NCI-H1105 (cell line): ENCODE measurements at places on chromosomes 16 and 17.

- DNase-seq: no peak
Measured at GRCh38 chr16:66510298-66510697, 39.6 kb downstream of the TK2 start.

- DNase-seq: no peak
Measured at GRCh38 chr16:49855822-49856671, at the start of gene ZNF423. Gene ZNF423, minus strand, starts transcription at chr16:49856112. Its CDS starts 338 bp downstream, at chr16:49855774.

DNA sequence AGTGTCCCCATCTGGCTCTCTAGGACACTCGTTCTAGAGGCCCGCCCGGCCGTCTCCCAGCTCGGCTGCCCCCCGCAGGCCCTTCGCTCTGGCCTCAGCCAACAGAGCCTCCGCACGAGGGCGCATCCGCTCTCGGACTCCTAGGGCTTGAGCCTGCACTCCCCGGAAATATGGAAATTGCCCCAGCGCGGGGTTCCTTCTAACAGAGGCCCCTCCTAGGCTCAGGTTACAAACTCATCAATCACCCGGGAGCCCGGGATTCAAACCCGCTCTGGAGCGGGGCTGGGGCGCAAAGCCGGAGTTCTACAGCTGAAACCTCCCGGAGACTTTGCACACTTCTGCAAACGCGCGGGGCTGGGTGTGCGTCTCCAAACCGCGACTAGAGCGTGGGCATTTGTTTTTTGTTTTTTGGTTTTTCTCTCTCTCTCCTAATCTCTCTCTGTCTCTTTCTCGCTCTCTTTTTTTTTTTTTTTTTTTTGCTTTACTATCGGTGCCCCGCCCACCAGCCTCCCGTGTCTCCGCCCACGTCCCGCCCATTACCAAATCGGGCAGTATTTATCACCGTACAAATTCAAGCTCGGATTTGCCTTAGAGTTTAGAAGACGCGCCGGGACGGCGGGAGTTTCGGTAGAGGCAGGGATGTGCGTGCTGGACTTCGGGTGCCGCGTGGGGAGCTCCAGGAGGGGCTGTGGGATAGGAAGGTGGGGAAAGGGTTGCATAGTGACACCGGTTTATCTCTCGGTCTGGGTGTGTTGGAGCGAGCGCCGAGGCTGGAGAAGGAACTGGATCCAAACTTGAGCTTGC lies 2.4 kb upstream of the FOXL1 start:
- DNase-seq: peak; percentile 77

DNA sequence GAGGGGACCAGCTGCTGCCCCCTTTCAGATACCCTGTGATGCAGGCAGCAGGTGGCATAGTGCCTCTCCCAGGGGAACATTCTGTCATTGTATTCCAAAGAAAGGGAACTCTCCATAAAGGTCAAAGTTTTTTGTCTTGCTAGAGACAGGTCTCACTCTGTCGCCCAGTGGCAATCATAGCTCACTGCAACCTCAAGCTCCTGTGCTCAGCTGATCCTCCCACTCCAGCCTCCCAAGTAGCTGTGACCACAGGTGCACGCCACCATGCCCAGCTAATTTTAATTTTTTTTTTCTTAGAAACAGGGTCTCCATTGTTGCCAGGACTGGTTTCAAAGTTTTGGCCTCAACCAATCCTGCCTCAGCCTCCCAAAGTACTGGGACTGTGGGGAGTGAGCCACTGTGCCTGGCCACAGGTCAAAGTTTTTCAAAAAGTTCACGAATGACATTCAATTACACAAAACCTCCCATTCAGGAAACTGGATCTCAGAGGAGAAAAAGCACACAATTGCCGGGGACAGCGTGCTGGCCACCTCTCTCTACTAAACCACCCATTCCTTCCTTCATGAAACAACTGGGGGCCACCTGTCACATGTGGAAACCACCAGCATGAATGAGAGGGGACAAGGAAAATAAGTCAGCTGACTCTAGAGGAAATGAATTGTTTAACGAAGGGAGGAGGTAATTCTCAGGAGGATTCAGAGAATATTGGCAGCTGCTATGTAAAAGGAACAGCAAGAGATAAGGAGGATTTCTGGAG lies 80.0 kb downstream of the MARCHF10 start:
- DNase-seq: no peak

DNA sequence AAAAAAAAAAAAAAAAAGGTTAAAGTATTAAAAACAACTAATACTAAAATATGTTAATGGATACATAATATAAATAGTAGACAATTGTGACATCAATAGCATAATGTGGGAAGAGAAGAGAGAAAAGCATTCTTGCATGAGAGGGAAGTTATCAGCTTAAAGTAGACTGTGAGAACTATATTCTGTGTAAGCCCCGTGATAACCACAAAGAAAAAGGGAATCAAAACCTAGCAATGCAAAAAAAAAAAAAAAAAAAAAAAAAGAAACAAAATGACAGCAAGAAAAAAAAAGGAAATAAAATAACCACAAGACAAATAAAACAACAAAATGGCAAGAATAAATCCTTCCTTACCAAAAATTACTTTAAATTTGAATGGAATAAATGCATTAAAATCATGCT lies 39.8 kb upstream of the MYLK3 start:
- no peak for DNase-seq

- no peak for DNase-seq
Measured at GRCh38 chr17:10083864-10084263, 114.5 kb downstream of the GAS7 start.

DNA sequence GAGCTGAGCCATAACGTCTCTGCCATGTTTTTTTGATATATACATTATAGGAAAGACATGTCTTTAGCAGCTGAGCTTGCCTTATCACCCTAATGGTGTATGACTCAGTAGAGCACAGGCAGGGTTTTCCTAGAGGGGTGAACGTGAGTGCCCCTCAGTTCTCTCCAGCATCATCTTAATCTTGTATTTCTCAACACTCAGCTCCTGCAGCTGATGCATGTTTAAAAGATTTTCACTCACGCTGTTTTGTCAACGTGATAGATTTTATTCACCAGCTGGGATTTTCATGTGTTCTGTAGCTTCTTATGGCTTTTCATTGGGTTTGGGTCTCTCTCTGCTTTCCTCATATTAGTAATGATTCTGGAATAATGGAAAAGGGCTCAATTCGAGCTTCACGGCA lies 186.0 kb upstream of the PMFBP1 start:
- no peak for DNase-seq

DNA sequence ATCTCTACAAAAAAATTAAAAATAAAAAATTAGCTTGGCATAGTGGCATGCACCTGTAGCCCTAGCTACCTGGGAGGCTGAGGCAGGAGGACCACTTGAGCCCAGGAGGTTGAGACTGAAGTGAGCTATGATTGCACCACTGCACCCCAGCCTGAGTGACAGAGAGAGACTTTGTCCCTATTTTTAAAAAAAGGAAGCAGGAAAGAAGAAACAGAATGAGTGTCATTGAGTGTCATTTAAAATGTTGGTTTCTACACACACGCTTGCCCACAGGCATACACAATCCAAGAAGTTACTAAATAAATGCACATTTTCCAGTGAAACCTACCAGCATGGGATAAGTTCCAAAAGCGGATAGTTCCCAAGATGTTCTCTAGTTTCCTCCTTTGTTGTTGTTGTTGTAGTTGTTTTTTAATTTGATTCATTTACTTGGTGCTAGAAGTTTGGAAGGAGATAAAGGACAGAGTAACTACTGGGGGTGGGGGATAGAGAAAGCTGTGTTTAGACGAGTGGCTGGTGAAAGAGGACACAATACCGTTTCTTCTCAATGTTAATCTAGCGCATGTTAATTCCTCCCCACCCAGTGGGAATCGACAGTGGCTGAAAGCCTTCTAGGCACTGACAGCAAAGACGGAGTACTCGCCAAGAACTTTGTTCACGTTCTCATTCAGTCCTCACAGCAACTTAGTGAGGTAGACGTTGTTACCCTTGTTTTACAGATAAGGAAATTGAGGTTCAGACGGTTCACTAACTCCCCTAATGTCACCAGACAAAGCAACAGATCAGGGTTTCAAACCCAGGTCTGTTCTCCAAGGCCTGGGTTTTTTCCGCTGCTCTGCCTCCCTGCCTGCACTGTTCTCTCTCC lies 17.3 kb downstream of the MRPS23 start:
- no peak for DNase-seq

GRCh38 chr17:35866341-35866950 lies 2.2 kb downstream of the HEATR9 start:
- no peak for DNase-seq

DNA sequence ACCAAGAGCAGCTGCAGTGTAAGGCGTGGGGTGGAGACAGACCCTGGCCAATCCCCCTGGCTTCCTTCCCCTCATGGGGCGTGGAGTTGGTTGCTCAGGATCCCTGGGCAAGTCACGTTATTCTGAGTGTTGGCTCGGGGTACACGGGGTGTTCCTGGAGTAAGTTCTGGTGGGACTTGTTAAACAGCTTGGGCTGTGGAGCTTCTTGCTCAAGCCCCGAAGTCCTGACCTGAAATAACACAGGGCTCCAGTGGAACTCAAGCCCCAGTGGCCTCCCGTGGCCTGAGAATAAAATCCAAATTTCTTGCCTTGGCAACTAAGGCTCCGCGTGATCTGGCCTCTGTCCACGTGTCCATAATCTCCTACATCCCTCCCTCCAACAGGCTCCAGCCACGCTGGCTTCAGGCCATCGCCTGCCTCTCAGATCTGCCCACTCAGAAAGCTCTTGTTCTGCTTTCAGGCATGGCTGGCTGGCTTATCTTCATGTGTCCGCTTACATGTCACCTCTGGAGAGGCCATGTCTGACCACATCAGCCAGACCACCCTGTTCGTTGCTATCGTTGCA lies 49.3 kb upstream of the BCO1 start:
- no peak for DNase-seq

- no peak for DNase-seq
Measured at GRCh38 chr17:11882716-11883115, 114.6 kb downstream of the ZNF18 start.

- no peak for DNase-seq
Measured at GRCh38 chr16:87321336-87322107, 4.3 kb upstream of the C16orf95 start.

GRCh38 chr16:26981266-26981938 lies 85.3 kb upstream of the C16orf82 start:
- DNase-seq: peak; percentile 14

- DNase-seq: no peak
Measured at GRCh38 chr17:11628374-11628773, 30.1 kb downstream of the DNAH9 start.

DNA sequence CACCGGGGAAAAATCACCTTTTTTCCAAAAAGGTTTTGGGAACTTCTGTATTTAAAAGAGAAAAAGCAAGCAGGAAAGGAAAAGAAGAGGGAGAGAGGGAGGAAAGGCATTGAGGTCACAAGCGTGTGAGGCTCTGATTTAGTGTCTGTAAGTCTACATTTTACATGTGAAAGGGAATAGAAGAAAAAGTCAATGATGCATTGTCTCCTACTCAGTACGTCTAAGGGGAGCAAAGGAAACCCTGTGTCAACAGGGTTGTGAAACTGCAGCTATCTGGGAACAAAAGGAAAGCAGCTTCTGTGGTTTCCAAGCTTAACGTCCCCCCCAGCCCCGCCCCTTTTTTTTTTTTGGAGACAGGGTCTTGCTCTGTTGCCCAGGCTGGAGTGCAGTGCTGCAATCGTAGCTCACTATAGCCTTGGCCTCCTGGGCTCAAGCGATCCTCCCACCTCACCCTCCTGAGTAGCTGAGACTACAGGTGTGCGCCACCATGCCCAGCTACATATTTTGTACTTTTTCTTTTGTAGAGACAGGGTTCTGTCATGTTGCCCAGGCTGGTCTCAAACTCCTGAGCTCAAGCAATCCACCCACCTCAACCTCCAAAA lies 1.8 kb upstream of the CDC42EP4 start:
- DNase-seq: no peak

DNA sequence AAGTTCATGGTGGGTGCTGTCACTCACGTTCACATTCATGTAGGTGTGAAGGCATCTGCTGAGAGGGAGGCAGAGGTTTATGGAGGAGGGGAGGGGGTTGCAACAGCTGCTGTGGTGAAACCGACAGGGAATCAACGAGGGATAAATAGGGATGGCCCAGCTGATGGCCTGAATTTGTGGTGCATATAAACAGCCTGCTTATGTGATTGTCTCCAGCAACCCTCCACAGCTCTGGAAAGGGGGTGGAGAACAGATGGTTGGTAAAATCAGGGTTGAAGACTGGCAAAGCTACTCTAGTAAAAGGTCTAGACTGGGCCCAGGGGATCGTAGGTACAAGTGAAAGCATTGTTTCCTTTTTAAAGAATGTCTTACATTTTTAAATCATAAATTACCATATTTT lies 53.7 kb downstream of the IQCK start:
- DNase-seq: no peak

- no peak for DNase-seq
Measured at GRCh38 chr17:79296243-79296642, 221.6 kb downstream of the ENGASE start.
